ENCODE measurements at places on chromosomes 16 and 17.

- no peak for DNase-seq
Observed at GRCh38 chr17:18381953-18382245, 4.3 kb downstream of the EVPLL start.

DNA sequence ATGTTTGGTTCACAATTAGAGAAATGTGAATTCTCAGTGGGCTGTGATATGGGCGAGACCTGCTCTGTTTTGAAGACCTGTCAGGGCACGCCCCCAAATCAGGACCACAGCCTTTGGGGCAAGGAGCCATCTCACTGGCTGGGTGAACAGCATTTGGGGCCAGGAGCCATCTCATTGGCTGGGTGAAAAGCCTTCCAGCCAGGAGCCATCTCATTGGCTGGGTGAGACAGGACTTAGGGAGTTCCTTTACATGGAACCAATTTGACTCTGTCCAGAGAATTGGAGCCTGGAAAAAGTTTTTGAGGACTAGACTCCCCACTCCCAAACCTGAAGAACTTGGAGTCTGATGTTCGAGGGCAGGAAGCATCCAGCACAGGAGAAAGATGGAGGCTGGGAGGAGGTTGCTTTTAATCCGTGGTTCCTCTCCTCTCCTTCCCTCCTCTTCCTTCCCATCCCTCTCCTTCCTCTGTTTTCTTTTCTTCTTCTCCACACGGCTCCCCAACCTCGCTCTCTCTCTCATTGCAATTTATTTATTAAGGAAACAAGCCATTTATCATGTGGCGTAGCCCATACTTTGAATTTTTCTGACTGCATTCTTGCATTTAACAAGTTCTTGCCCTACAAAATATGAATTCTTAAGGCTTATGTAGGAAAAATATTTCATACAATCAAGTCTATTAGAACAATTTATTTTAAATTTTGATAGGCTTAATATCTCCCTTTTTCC, 19.7 kb downstream of the FOXL1 start:
- no peak for DNase-seq

DNA sequence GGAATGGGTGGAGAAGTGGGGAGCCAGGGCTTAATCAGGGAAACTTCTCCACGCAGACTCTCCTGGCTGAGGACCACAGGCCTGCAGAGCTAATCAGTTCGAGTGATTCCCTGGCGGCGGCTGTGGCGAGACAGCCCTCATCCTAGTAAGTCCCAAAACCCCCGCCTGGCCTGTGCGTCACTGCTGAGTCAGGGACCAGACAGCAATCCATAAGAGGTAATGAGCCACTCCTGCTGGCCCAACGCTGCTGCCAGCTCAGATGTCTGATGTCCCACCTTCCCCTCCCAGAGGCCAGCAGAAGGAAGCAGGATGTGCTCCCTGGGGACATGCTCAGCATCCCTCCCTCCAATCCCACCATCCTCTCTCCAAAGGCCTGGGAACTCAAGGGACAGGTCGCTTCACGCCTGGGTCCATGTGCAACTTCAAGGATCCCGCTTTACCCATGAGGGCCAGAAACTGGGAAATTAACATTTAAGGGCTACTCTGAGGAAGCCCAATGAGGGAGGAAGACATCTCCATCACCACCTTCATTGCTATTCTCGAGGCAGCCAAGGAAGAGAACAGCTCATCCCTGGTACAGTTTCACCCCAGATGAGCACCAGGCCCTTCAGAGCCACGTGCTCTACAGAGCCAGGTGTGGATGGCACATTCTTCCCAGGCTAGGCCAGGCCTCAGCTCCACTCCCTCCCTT, 7.9 kb downstream of the ACLY start:
- DNase-seq: no peak

GRCh38 chr16:57834936-57835335, 32.6 kb upstream of the KIFC3 start:
- DNase-seq: no peak

DNA sequence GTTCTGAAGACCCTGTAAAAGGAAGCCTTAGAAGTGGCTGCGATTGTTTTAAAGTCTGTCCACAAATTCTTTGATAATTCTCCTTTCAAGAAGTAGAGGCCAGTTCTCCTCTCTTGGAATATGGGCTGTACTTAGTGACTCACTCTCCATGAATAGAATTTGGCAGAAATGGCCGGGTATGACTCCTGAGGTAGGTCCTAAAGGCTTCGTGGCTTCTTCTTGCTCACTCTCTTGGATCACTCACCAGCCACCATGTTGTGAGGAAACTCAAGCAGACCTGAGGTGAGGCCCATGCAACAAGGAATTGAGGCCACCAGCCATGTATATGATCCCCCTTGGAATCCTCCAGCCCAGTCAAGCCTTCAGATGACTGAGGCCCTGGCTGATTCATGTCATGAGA, 75.8 kb downstream of the WWOX start:
- no peak for DNase-seq

DNA sequence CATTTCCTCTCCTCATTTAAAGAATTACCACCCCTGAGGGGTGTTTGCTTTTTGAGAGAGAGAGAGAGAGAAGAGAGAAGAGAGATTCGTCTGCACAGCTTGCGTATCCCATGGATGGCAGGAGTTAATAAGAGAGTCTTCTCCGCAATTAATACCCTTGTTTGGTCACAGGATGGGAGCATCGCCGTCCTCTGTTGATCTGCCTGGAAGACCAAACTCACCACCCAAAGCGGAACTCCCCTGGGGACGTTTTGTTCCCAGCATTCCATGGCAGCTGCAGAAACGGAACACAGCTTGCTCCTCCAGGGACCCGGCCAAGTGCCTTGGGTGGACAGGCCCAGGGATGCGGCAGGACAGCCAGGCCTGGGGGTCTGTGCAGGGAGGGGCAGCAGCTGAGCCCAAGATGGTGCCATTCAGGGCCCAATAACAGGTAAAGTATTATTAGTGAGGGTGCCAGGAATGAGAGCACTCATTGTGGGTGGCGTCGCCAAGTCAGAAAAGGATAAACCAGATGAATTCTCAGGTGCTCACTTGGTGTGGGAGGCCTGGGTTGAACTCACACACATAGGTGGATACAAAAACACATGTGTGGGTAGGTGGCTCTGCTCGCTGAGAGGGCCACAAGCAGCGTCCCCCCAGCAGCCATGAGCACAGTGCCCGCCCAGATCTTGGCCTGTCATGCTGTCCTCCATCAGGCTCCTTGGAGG, 83.1 kb downstream of the NT5M start:
- no peak for DNase-seq

GRCh38 chr16:22109258-22109898, 17.0 kb downstream of the VWA3A start:
- DNase-seq: no peak

- no peak for DNase-seq
Observed at GRCh38 chr16:54652201-54652770, 278.4 kb upstream of the IRX5 start.

DNA sequence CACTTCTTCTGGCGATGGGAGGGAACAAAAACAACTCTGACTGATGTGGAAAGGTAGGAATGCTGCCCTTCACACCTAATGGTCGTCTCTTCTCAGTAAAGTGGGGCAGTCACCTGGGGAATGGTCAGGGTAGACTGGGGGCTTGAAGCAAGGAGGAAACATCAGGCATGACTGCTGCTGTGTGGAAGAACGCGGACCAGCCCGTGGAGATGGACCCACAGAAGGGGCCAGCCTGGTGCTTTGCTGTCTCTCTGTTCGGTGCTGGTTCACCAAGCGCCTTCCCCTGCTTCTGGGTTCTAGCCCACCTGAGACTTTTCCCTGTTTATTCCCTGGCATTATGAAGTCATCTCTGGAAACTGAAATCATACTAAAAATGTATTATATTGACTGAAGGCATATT, 96.2 kb upstream of the DNAH17 start:
- no peak for DNase-seq

GRCh38 chr17:45847101-45847500, 2.4 kb downstream of the SPPL2C start:
- no peak for DNase-seq

- no peak for DNase-seq
Observed at GRCh38 chr17:50238601-50239280, 35.5 kb upstream of the TMEM92 start.

DNA sequence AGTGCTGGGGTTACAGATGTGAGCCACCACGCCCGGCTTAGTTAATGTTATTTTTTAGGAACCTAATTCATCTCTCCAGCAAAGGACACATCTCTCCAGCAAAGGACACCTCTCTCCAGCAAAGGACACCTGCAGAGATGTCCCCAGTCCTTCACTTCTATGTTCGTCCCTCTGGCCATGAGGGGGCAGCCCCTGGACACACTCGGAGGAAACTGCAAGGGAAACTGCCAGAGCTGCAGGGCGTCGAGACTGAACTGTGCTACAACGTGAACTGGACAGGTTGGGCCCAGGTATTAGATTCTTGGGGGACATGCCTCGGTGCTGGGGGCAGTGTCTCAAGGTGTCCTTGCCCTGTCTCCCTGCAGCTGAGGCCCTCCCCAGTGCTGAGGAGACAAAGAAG, 4.7 kb downstream of the PFAS start:
- no peak for DNase-seq

DNA sequence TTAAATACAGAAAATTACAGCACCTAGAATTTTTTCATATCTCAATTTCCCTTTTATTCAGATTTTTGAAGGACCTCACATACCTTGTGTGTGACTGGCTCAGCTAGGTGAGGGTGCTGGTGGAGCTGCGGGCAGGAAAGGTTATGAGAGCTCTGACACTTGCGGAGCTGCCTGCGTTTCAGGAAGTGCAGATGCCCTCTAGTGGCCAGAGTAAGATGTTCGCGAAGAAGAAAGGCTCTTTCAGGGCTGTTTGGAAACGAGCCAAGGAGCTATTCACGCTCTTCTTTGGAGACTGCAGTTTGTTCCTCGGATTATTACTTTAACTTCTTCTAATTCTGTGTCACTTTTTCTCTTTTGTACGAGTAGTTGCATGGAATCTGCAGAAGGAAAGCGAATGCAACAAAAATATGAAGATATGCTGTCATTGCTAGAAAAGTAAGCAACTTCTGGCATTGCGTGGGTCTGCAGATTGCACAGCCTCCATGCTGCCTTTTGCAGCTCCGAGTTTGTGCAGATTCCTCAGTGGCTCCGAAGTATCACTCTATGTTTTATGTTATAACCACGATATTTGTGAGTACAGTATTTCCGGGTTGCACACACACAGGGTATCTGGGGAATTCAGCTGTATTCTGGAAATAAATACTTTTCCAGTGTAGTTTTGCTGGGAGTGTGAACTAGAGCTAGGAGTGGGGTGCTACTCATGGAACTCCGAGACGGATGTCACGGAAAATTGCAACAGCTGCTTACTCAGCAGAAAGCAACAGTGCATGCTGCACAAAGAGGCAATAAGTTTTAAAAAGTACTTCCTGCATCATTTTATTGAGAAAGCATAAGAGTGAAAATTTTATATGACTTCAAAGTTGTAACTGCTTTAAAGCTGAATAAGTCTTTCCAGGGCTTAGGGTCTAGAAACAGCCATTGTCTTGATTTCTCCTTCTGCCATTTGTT, 46.3 kb downstream of the DNAH9 start:
- peak; percentile 9 for DNase-seq

GRCh38 chr16:56191156-56191815, at the start of gene GNAO1:
TSS of gene GNAO1 (plus strand) at chr16:56191489. CDS start at chr16:56192236, 747 bp downstream.
- DNase-seq: no peak

- no peak for DNase-seq
Observed at GRCh38 chr17:32551186-32551955, 64.6 kb downstream of the CDK5R1 start.

DNA sequence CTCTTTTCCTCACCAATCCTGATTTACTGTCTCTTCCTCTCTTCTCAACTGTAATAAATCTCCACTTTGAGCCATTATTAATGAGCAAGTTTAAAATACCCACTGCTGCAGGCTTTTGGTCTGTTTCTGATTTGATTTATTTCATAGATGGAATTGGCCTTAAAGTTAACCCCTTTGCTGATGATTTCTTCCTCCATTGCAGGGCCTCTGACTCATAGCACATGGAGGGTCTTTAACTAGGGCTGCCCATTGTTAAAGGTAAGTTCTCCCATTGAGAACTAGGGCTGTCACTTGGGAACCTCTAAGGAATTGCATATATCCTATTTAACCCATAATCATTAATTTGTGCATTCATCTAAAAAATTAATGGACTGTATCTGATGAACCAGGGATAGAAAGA, 221.2 kb downstream of the CA10 start:
- no peak for DNase-seq

GRCh38 chr16:79162977-79163376, 437.6 kb downstream of the MAF start:
- no peak for DNase-seq

GRCh38 chr16:54921206-54921824, 9.3 kb upstream of the IRX5 start:
- no peak for DNase-seq

DNA sequence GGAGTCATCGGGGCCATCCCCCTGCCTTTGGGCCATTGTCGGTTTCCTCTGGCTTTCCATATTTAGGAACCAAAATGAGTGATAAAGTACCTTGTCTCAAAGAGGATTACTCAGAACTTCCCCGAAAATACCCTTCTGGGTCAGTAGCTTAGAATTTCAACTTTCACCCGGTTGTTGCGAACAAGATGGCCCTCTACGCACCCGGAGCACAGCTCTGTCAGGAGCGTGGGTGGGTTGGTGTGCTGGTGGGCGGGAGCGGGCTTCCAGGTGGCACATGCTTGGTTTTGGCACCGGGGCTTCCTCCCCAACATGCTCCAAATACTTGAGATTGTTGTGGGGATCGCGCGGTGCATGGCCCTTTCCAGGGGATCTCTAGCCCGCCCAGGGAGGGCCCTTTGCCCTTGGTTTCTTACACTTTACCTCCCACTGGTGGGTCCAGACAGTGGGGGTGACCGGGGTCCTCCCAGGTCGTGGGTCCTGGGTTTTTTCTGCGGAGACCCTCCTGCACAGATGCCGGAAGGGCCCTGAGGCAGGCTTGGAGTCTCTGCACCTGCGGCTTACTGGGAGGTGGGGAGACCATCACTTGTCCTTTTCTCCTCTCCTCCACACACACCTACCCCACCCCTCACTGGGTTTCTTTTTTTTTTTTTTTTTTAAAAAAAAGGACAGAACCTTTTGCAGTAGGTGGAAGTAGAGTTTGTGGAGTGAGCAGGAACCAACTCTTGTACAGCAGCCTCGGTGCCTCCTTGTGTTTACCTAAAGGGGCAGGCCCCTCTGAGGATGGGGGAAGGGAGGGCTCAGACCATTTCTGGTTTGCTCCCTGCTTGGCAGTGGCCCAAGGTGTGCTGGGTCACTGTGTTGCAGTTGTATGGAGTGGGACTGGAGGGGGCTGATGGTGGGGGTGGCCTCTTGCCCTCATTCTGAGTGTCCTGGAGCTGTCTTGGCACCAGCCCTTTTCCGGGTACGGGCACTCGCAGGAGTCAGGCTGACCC, 142.1 kb downstream of the SEC14L1 start:
- DNase-seq: no peak

- DNase-seq: no peak
Observed at GRCh38 chr16:89436366-89436765, 54.0 kb downstream of the ANKRD11 start.

- no peak for DNase-seq
Observed at GRCh38 chr17:69997332-69997731, 77.7 kb upstream of the KCNJ16 start.

Measured in stimulated activated CD4-positive, alpha-beta T cell treated with anti-CD3 and anti-CD28 coated beads, Interleukin-12 subunit alpha, Interleukin-12 subunit beta, amount 100 ng/mL, for 24 hours (primary cell).